Skeletal muscle cell (primary cell): ENCODE measurements at places on chromosomes 4 and X.
A peak's percentile ranks its signal among the peaks of the same experiment; 100 is the strongest.

- DNase-seq: no peak
These were observed 212.7 kb downstream of the KCTD8 start for GRCh38 chr4:44235897-44236296.

- peak; percentile 60 for DNase-seq
These were observed at the start of gene SMAD1 for GRCh38 chr4:145481164-145481941. Gene SMAD1, plus strand, starts transcription at chr4:145481853. Its CDS starts 32,761 bp downstream, at chr4:145514614.

DNA sequence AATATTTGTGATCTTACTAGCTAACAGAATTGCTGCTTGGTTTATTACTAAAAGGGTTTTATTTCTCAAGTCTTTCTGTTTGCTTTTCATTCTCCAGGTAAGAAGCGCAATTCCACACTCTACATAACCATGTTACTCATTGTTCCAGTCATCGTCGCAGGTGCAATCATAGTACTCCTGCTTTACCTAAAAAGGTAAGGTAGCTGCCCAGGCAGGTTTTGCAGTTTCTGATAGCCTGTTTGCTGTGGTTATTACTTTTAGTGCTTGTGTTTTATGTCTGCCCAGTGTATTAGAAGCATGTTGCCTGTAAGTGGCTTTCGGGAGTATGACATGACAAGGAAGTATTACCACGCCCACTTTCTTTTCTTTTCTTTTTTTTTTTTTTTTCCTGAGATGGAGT, 46.4 kb downstream of the IL13RA1 start:
- DNase-seq: no peak

- no peak for DNase-seq
These were observed 173.4 kb upstream of the JADE1 start for GRCh38 chr4:128635955-128636560.

DNA sequence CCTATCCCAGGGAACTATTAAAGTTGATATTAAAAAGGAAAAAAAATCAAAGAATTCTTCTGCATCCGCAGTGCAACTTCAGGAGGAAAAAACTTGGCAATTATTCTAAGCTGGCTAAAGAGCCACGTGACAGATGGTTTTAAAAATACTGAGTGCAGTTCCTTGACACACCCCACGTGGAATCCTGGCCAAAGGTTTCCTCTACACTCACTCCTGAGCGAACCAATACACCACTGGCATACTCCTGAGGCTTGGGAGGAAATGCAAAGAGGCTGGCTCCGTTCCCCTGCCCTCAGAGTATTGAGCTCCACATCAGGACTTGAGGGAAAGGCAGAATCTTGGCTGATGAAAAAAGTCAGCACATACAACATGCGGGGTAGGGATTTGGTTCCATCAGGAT, 133.8 kb upstream of the ATP6AP2 start:
- no peak for DNase-seq

DNA sequence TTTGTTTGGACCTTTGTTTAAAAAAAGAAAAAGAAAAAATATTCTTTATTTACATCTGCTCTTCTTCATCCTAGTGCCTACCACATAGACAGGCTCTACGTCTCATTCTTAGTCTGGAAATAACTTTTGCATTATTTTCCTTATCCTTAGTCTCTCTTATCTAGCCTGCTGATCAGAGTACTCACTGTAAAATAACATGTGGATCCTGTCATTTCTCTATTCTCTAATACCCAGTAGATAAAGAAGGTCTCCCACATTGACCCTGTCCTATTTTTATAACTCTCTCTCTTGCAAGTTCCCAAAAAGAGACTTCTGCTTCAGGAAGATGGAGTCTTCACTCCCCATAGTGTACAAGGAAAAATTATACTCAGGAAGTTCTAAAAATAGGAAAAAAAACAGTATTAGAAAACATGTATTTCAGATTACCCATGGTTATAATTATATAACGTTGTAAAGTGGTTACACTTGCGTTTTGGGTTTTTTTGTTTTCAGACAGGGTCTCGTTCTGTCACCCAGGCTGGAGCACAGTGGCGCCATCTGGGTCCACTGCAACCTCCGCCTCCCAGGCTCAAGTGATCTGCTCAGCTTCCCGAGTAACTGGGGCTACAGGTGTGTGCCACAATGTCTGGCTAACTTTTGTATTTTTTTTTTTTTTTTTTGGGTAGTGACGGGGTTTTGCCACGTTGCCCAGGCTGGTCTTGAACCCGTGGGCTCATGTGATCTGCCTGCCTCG, 23.8 kb downstream of the ZFX start:
- DNase-seq: no peak

GRCh38 chrX:40176351-40177116, 78.8 kb upstream of the BCOR start:
- DNase-seq: no peak

- DNase-seq: no peak
These were observed 38.5 kb downstream of the TMEM156 start for GRCh38 chr4:38993683-38994082.

- DNase-seq: no peak
These were observed 80.4 kb downstream of the PTTG2 start for GRCh38 chr4:38040619-38041018.

DNA sequence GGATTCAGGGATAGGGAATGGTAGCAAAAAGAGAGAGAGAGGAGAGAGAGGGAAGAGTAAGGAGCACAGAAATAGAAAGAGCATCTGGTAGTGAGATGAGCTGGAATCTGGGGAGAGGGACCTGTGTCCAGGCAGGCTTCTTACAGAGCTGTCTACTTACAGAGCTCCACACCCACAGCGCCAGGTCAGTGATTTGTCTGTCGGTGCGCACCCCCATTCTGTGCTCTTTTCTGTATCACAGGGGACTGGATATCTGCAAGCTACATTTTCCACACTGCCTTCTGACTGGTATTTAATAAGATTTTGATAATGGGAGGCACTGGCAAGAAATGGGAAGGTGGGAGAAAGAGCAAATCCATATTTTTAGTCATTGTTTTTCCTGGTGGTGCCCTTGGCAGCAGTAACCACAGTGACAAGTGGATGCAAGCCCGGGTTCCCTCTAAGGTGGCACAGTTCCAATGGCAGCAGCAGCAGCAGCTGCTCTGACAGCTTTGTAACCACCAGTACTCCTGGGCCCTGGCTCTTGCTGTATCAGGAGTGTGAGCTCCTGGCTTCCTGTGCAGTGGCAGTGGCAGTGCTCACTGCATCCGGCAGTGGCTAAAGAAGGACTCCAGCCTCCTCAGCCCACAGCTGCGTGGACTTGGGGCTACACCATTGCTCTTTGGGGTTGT, 300.5 kb downstream of the TRIML1 start:
- no peak for DNase-seq

- no peak for DNase-seq
These were observed 29.9 kb downstream of the NELFA start for GRCh38 chr4:1978741-1979476.

DNA sequence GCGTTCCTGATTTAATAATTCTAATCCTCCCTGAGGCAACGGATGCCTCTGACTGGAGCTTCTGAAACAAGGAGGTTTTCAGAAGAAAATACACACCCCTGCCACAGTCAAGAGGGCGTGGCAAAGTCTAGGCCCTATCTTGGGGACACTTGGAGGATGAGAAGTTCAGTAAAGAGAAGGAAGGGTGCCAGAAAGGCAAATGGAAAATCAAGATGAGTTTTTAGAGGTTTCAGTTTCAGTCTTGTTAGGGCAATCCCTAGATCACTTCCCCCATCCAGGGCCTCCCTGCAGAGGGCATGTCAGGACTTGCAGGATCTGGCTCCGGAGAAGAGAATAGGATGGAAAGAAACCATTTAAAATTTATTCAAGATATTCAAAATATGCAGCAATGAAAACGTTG, 28.5 kb upstream of the FGF2 start:
- DNase-seq: peak; percentile 93

DNA sequence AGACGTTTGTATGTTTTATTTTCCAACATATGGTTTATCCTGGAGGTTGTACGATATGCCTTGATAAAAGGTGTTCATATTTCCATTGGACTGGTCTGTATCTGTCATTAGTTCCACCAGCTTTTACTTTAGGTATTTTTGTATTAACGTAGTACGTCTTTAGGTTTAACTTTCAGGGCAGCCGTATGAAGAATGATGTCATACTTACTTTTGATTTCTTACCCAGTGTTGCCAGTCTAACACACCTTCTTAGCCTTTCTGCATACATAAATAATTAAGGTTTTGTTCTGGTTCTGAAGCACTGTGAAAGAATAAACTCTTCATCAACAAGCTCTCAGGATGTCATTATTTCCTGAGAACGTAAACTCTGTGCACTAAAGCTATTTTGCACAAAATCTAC, 18.9 kb upstream of the NEIL3 start:
- no peak for DNase-seq

DNA sequence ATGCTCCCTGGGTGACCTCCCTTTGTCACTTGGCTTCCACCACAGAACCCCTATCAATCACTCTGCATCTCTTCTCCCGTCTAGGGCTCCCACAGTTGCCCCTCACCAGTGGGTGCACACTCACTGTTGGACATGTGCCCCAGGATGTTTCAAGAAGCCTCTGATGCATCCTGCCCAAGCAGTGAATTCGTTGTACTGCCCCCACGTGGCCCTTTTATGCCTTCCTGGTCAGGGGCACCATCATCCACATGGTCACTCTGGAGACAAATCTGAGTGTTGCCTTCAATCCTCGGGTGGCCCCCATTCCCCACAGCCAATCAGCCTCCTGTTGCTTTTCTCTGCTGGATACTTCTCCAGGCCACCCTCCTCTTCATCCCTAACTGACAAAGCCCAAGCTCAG, 12.2 kb downstream of the ITIH6 start:
- DNase-seq: no peak

DNA sequence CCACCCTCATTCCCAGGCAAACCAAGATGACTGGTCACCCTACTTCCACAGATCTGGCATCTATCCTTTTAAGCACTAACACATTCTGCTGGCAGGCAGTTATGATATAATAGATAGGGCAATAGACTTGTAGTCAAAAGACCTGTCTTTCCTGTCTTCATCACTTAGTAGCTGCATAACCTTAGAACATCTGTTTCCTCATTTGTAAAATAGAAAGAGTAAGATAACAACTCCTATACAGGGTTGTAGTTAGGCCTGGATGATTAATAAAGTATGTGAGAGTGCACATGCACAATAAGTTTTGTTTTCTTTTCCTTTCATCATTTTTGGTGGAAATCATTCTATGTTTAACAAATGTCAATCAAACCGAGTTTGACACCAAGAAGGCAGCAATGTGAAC, 72.1 kb downstream of the GPR82 start:
- DNase-seq: no peak

DNA sequence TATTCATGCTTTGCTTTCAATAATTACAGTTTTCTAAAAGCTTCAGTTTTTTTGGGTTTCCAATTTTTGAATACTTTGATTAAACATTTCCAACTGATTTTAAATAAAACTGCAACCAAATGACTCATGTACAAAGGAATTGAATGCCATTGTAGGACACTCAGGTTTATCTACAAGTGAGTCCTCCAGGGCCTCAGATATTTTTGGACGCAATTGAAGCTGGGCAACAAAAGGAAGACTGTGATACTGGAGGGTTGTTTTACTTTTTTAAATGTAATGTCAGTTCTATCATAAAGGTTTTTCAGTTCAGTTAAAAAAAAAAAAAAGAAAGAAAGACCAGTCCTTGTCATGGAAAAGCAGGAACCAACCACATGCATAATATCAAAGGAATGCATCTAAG, 64.2 kb downstream of the MAGEA10 start:
- no peak for DNase-seq

- no peak for DNase-seq
These were observed 152.2 kb downstream of the GRID2 start for GRCh38 chr4:92455951-92456350.

DNA sequence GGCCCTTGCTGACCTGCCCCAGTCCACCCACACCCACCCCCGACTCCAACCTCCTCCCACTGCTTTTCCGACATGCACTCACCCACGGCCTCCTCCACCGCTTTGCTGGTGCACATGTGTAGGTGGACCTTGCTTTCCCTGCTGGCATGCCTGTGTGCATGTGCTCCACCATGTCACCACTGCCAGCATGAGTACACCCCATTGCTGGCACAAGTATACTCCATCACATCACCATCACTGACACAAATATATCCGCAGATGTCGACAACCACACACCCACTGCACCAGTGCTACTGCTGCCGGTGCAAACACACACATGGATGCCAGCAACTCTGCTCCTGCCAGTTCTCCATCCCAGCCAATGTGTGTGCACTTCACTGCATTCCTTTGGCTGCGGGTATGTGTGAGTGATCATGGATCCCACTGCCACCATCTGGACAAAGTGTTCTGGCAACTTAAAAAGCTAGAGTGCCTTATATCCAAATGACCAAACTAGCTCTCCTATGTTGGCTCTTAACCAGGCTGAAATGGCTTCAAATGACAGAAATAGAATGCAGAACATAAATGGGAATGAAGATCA, 1072.3 kb downstream of the RAPGEF2 start:
- DNase-seq: no peak

- no peak for DNase-seq
These were observed 8.8 kb downstream of the MANBA start for GRCh38 chr4:102751941-102752340.

- DNase-seq: no peak
These were observed 119.6 kb downstream of the KLHL13 start for GRCh38 chrX:117996918-117997480.

- no peak for DNase-seq
These were observed 728.9 kb downstream of the PCDH18 start for GRCh38 chr4:136803433-136803832.

DNA sequence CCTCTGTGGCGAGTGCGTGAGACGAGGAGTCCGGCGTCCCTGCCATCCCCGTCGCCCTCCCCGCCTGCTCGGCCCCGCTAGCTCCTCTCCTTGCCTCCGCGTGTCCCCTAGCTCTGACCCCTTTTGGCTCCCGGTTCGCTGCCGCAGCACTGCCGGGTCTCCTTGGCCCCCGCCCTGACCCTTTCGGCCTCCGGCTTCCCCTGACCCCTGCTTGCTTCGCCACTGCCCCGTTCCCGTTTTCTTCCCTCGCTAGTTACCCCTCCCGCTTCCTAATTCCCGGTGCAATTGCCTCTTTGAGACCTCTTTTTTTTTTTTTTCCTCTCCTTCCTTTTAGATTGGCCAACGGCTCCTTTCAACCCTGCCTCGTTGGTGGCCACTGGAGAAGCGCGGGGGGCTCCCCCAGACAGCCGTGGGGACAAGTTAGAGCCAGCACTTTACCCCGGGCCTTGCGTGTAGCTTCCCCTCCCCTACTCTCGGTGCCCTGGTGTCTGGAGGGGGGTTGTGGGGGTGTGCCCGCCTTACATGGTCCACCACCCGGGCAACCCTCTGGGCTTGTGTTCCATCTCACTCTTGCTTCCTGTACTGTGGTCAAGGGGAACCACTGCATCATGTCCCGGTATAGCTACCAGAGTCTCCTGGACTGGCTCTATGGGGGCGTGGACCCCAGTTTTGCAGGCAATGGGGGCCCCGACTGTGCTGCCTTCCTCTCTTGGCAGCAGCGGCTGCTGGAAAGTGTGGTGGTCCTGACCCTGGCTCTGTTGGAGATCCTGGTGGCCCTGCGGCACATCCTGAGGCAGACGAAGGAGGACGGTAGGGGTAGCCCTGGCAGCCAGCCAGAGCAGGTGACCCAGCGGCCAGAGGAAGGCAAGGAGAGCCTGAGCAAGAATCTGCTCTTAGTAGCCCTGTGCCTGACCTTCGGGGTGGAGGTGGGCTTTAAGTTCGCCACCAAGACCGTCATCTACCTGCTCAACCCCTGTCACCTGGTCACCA, 548 bp downstream of the TMEM164 start:
- DNase-seq: no peak

- DNase-seq: no peak
These were observed 161.7 kb upstream of the RPL34 start for GRCh38 chr4:108458681-108459080.

GRCh38 chr4:173252024-173252935, 81.9 kb downstream of the HMGB2 start:
- DNase-seq: peak; percentile 99

GRCh38 chr4:15466596-15466995, 3.1 kb upstream of the CC2D2A start:
- no peak for DNase-seq

GRCh38 chrX:10077425-10078188, 79.2 kb upstream of the CLCN4 start:
- peak; percentile 13 for DNase-seq
